ELF-1 (cell line): ENCODE measurements at places on chromosomes 1 and 21.

- DNase-seq = no peak
These were observed 47.7 kb upstream of the GPR37L1 start for GRCh38 chr1:202074985-202075384.

DNA sequence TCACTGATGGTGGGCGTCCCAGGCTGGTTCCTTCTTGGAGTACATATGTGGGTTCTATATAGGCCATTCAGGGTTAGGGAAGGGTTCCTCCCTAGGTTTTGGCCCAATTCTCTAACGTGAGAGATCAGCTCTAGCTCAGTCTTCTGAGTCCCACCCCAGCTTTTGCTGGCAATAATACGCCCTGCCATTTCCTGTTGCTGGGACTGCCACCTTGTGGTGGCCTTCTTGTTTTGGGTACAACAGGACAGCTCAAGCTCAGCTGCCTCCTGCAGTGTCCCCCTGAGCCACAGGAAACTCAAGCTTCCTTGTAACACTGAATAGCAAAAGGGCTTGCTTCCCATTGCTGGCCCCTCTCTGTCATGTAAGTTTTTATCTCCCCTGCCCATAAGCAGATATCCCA lies 77.8 kb downstream of the BACH1 start:
- peak; percentile 76 for DNase-seq

DNA sequence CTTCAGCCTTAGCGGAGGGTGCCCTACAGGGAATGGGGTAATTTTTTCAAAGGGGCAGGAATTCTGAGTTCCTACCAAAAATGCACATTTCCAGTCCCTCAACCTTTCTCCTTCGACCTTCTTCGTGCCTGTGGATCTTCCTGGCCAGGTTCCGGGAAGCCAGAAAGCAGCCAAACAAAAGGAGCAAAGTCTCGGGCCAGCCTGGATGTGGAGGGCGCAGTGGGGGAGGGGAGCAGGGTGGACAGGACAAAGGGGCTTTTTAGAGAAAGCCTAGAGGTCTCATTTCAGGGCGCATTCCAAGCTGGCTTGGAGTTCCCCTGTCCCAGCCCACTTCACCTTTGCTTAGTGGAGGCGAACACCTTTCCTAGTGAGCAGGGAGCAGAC lies 2.9 kb upstream of the INAVA start:
- DNase-seq = peak; percentile 90

DNA sequence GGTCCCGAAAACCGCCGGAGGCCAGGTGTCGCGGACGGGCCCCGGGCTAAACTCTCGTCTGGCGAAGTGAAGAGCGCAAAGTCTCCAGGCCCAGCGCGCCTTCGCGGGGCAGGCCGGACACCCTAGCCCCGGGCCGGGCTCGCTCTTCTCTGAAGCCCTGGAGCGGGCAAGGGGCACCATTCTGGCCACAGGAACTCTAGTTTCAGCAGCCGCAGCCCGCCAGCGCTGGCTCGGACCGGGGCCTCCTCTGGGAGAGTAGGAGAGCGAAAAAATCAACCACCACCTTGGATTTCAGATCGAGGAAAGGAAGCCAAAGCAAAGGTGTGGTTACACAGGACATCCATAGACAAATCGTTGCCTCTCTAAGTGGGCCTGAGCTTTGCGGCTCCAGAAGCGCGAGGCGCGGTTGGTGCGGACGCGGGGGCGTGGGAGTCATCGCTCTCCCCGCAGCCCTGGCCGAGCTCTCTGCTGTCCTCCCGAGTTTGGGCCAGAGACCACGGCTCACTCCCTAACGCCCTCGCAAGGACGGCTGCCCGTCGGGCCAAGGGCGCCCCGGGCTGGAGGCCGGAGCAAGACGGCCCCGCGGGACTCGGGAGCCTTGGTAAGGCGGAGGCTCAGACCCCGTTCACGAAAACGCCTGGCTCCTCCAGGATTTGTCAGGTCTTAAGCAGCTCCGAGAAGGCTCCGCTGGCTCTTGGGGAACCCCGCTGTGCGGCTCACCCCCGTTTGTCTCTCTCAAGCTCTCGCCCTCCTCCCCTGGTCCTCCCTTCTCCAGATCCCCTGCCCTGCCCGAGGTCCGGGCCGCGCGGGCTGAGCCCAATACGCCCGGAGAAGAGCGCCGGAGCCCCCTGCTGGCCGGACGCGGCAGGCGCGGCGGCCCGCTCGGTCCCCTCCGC lies 132.9 kb upstream of the DPYD start:
- peak; percentile 88 for DNase-seq

- DNase-seq = no peak
These were observed 26.3 kb upstream of the BCAR3 start for GRCh38 chr1:93707956-93708355.

- DNase-seq = no peak
These were observed 276.3 kb downstream of the MATN1 start for GRCh38 chr1:30447080-30447479.

DNA sequence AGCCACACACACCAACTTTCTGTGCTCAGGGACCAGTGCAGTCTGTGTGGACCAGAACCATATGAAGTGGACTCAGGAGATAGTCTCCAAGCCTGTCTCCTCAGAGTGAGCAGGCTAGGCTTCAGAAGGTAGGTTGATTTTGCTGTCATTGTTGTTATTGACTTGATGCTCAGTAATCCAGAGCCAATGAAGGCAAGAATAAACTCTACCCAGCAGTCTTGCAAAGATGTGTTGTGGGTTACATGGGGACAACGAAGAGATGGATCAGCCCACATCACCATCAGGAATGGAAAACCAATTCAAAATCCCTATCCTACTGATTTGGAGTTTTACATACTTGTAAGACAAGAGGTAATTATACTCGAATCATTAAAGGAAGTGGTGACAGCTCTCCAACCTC lies 37.4 kb downstream of the PHC2 start:
- no peak for DNase-seq

GRCh38 chr21:29185633-29186032 lies 55.2 kb downstream of the MAP3K7CL start:
- no peak for DNase-seq

DNA sequence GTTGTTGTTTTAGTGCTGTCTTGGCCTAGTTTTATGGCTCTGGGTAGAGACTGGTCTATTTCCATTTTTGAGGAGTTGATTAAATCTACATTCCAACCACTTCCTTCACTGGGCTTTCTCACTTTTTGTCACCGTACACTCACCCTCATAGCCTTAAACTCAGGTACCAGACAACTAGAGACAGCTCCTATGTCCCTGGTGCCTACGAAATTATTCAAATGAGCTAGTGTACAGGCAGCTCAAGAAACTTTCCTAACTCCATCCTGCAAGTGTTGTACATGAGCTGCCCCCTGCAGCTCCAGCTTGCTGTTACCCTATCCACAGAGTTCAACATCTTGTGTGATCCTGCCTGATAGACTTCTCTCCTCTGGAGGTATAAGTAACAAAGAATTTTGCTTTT lies 704.8 kb upstream of the RGS18 start:
- DNase-seq = no peak

DNA sequence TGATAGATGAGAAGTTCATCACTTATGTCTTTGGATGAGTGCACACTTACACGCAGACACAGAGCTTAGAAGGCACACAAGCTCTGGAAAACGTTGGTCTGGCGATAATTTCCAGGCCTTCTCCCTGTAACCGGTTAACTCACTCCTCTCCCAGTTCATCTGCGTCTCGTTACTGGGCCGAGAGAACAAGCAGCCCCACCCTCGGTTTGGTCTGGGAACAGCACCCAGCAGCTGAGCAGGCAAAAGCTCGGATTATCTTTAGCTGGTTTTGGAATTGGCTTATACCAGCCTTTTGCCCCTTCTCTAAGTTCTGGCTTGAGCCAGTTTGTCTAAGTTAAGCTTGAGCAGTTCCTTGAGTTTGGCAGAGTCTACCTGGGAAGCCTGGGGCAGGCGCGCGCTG lies 27.3 kb upstream of the COL6A1 start:
- DNase-seq = no peak

DNA sequence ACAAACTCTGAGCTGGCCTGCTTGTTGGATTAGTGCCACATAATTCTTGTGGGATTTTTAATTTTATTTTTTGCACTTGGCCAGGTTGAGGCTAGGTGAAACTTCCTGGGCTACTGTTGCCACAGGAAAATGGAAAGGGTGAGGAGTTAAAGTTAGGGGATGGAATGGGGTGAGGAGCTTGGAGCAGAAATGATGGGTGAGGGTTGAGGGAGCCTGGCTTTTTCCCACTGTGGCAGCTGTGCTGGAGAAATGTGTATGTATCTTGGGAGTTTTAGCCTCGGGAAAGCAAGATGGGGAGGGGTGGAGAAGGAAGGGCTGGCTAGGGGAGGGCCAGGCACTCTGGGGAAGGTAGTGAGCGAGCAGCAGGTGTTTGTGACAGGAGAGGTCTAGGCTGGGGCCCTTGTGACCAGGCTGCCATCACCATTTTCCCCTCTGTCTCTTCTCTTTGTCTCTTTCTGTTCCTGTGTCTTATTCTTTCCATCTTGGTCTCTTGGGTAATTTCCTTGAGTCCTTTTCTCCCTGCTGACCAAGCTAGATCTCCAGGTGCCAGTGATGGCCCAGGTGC lies 2.0 kb downstream of the ZNF687 start:
- DNase-seq = no peak

DNA sequence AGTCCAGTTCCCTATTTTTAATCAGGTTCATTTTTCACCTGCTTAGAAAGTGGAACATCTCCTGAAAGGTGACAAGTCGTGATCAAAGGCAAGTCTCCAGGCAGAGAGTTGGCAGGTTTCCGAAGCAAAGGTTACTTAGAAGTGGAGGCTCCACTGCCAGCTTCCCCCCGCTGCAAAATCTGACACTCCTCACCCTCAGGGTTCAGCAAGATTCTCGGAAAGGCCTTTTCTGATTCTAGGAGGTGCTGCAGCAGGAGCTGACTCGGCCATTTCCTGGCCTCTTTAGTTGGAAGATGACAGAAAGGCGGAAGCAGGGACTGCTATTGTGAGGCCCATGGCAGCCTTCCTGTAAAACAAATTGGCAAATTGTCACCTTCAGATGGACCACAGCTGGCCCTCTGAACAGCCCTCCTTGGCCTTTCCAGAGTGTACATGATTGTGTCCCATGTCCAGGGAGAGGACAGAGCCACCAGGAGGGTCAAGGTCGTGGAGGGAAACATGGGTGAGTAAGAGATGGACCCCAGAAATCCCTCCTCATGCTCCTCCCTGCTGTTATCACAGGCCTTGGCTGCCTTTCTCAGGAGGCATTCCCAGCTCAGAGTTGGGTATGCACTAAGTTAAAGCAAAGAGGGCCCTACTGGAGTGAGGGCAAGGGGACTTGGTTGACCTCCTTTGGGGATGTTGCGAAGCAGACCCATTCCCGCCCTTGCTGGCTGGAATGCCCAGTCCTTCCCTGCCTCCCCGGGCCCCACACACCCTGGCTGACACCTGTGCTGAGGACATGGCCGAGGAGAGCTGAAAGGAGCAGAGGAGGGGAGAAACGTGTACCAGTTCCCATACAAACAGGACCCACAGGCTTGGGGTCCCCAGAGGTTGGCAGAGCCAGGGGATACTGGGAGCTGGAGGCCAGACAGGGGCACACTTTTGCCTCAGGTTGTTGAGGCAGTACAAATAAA lies 115.5 kb upstream of the IRF2BP2 start:
- peak; percentile 43 for DNase-seq

- peak; percentile 23 for DNase-seq
These were observed 59.9 kb upstream of the JAK1 start for GRCh38 chr1:65026235-65026634.

DNA sequence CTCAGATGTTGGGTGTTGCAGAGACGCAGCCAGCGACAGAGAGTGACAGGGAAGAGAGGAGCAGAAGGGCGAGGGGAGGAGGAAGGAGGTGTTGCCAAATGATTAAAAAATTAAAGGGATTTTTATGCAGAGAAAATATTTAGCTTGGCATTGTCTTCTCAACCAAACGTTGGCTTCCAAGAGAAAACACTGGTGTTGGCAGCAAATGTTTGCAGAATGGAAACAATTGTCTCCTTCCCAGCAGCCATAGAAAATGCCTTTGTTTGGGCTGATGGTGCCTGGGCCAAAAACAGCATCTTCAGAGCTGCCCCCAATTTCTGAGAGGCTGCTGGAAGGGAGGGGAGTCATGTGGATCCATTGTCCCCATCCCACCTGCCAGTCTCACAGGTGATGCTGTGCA lies 29.7 kb upstream of the GRIK3 start:
- DNase-seq = no peak
